ENCODE measurements at places on chromosomes 7 and 10. TPM values are rescaled to one million over a fixed set of nuclear protein-coding genes. Genes with fewer than 3 reads are reported as not detected.

DNA sequence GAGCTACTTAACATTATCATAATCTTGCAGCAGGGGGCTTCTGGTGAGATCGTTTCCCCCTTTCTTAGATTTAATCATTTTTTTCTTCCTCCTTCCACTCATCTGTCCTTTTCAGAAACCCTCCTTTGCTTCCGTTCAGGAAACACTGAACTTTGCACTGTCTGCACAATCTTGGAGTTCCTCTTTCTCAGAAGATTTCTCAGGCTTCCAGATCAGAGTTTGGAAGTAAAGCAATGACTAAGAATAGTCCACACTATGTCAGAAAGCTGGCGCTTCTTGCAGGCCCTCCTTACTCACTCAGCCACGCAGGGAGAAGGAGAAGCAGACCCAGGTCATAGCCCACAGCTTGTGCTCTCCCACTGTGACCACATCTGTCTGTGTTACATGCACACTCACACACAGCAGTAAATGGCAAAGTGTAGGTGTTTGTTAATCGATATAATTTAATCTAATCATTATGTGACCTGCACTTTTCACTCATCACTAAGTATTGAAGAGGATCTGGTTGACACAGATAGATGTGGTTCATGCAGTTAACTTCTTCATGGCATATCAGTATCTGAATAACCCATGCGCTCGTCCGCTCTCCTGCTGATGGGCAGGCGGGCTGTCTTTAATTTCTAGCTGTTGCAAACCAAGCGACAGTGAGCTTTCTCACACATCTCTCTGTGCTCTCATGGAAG, 30.2 kb downstream of the ALOX5 start:
- DNase-seq: no peak

DNA sequence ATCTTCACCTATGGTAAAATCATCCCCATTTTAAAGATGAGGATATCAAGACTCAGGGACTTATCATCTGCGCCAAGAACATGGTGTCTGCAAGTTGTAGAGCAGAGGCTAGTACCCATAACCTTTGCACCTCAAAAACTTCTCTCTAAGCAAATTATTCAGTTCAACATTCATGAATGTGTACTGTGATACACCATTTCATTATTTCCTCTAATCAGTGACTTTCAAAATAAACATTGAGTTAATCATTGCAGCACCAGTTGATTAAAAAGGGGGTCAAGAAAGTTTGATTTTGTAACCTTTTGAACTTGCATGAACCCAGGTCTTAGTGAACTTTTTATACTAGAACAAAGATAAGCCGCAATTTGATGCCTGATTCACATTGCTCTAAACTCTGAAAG, 47.6 kb upstream of the CYP2C8 start:
- DNase-seq: no peak

DNA sequence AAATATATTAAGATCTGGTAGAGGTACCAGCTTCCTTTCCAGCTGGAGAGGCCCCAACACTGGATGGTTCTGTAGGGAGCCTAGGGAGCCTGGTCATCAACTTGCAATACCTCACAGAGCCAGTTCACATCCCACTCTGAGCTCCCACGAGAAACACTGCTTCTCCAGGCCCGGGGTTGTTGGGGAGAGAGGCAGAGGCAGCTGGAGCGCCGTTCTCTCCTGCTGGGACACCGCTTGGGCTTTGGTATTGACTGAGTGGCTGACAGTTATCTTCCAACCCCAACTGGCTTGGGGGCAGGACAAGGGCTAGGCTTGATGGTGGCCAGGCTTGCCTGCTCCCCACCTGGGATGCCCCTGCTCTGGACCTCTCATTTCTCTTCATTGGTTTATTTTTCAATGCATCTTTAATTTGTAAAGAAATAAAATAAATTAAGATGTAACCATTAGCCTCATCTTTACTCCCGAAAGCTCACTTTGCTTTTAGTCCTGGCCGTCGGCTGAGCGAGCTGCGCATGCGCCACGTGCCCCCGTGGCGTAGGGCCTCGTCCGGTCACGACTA, 10.0 kb upstream of the CHCHD1 start:
- DNase-seq: no peak

DNA sequence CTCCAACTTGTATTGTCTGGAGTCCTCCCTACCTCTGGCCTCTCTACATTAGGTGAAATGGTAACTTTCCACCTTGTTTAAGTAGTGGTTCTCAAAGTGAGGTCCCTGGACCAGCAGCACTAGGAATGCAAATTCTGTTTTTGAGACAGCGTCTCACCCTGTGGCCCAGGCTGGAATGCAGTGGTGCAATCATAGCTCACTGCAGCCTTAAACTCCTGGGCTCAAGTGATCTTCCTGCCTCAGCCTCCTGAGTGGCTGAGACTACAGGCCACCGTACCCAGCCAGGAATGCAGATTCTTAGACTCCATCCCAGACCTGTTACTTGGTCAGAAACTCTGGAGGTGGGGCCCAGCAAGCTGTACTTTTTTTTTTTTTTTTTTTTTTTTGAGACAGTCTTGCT, 6.8 kb upstream of the TBL2 start:
- DNase-seq: no peak

GRCh38 chr10:30438021-30438850, 4.3 kb downstream of the MAP3K8 start:
- DNase-seq: no peak

- DNase-seq: no peak
Measured at GRCh38 chr10:99858849-99859248, 76.4 kb downstream of the ABCC2 start.

DNA sequence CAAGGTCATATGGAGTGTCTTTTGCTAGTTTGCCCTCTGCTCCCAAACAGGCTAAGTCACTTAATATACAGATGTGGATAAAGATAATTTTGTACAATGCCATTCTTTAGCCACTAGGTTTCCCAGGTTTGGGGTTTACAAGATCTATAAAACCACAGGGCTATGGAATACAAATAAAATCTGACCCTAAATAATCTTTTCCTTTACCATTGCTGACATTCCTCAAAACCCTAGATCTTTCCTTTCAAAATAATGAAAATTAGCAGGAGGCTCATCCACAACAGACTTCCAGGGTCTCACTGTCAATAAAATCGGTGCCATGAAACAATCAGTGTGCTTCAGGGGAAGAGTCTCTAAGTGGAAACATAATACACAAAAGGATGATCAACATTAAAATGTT, 148.4 kb downstream of the CPEB3 start:
- no peak for DNase-seq

DNA sequence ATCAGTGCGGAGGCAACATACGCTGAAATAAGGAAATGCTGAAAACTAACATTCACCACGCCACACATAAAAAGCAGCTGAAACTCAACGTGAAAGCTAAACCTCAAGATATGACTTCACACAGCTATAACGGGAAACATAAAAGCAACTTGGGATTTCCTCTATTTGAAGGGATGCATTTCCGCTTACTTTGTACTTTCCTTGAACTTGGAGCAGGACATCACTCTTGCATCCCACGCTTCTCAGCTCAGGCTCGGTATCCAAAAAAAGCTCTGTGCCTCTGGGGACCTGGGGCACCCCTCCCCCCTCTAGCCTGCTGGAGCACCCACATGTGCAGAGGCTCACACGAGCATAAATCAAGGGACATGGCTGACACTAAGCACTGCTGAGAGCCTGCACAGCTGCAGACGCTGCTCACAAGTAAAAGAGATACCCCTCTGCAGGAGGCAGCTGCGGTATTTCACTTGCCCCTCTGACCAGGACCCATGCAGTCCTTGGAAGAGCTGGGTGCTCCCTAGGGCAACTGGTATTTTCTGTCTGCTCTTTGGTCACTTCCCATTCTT, 34.2 kb downstream of the PARD3 start:
- DNase-seq: no peak

GRCh38 chr10:112969542-112969941, 19.5 kb downstream of the TCF7L2 start:
- DNase-seq: no peak

DNA sequence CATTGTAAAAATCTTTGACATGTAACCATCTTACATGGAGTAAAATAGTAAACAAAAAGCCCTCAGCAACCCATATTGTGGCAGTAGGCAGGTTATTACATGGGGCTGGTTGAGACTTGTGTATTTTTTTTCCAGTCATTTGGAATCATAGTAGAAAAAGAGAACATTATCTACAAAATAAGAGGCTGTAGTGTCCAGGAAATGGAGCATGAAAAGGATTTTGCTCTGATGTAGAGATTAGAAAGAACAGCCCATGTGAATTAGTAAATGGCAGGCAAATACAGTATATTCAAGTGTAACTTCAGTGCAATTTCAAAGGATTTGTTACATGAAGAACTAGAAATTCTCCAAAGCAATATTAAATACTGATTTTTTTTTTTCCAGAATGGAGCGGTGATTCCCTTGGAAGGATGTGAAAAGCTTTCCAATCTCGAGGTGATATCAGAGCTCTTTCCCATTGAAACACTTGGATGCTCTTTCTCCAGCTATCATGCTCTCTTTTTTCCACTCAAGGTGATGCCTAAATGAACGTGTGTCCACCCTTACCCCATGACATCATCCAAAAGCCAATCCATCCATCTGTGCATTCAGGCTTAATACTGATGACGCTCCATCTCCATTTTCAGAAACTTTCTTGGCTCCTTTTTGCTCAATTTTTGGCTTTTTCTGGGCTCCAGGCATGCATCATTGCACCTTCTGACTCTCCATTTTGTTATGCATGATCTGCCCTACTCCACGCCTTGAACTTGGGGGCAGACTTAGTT, 1034.7 kb downstream of the TYW1 start:
- no peak for DNase-seq

DNA sequence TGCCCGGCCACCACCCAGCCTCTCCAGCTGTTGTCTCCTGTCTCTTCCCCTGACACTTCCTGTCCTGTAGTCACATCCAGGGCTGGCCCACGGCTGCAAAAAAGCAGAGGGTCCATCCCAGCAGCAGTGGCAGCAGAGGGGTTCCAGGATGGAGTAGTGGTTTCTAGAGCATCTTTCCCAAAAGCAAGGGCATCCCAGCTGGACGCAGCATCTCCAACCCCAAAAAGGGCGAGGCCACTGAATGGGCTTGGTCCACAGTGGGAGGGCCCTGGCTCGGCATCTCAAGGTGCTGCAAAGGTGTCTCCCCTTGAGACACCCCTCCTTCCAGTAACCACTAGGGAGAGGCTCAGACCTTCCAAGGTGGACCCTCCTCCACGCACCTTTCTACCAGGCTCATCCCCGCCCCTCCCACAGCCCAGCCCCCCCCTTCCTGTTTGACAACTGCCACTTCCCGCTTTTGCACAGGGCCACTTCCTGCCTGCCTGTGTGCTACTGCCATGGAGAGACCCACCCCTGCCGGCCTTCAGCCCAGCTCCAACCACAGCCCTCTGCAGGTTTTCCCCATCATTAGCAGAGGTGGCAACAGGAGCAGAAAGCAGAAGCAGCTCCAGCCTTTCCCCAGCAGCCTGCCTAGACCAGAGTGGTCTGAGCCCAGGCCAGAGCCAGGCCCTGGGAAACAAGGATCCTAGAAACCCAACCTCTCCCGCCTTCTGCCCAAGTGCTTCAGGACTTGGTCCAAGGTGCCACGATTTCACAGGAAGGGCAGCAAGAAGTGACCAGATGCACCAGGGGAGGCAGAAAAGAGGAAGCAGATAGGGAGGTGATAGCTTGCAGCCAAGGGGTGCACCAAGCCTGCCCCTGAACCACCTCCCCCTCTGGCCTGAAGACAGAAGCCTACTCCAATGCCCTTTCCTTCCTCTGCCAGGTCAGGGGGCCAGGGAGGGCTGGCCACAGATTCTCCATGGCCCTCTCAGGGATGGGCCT, 8.6 kb downstream of the CAMK2G start:
- DNase-seq: no peak

- peak; percentile 61 for DNase-seq
Measured at GRCh38 chr7:99928994-99929729, at the start of gene GJC3. TSS of gene GJC3 (minus strand) at chr7:99929620. CDS start at chr7:99929620, 0 bp downstream.

DNA sequence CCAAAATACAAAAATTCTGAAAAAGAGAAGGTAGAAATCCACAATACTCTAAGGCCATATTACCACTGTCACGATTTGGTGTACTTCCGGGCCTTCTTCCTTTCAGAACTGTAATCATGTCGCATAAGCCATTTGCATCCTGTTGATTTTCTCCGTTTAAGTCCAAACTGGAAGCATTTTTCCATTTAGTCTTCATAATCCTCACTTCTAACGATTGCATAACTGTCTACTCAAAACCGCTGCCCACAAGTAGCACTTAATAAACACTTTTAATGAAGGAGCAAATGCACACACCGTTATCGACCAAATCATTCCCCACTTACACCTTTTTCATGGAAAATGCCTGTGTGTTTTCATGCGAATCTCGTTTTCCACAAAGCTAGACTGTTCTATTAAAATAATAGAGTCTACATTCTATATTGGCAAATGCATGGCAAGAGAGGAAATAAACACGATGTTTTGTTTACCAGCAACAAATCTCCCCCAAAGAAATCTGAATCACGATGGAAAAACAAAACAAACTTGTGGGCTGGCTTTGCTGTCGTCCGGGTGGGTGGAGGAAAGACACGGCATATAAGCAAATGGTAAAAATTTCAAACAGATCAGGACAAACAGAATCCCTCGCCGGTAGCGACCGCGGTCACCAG, 1.0 kb downstream of the ATE1 start:
- no peak for DNase-seq

GRCh38 chr10:18759575-18759974, 100.3 kb downstream of the ARL5B start:
- DNase-seq: no peak

DNA sequence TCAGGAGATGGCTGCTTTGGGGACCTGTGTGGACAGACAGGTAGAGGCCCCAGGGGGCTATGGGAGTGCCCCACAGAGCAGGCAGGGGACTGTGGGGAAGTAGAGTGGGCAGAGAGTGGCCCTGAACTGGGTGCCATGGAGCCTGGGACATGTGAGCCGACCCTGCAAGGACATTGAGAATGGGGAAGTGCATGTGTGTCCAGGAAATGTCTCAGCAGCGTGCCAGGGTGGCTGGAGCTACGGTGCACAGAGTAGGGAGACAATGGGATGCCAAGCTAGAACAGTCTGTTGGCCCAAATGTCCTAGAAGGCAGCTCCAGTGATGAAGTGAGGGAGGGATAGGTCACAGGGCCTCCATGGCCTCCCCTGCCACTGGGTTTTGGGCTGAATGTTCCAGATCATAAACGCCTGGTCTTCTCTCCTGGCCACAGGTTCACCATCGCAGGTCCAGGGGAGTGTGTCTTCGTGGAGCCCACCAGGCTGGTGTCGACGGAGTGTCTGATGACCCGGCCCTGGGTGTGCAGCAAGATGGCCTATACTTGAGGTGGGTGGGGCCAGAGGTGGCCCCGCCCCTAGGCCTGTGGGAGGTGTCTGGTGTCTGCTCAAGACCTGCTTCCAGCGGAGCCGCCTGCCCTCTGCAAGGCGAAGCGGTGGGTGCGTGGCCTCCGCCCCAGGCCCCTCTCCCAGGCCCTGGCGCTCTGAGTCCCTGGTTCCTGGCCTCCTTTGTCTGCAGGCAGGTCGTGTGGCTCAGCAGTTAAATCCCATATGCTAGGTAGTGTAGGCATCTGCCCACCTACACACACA, 20.5 kb downstream of the CLEC2L start:
- no peak for DNase-seq

GRCh38 chr10:58352956-58353610, 18.3 kb downstream of the UBE2D1 start:
- no peak for DNase-seq

Gene HOXA2
- total RNA-seq: 0.15 TPM

Gene SEMA3D
- 0.25 TPM for total RNA-seq

Gene FBXO24
- 1.0 TPM for total RNA-seq

Gene DBF4
- total RNA-seq: 2.4 TPM

Gene CTNNA3
- total RNA-seq: 1.5 TPM

Gene GIMAP5
- 3.7 TPM for total RNA-seq

Gene TUBB8
- total RNA-seq: not detected

Gene OR2A5
- not detected for total RNA-seq

Gene AUTS2
- 26.1 TPM for total RNA-seq
